ENCODE measurements at places on chromosomes 3 and 15.
A peak's percentile ranks its signal among the peaks of the same experiment; 100 is the strongest.

DNA sequence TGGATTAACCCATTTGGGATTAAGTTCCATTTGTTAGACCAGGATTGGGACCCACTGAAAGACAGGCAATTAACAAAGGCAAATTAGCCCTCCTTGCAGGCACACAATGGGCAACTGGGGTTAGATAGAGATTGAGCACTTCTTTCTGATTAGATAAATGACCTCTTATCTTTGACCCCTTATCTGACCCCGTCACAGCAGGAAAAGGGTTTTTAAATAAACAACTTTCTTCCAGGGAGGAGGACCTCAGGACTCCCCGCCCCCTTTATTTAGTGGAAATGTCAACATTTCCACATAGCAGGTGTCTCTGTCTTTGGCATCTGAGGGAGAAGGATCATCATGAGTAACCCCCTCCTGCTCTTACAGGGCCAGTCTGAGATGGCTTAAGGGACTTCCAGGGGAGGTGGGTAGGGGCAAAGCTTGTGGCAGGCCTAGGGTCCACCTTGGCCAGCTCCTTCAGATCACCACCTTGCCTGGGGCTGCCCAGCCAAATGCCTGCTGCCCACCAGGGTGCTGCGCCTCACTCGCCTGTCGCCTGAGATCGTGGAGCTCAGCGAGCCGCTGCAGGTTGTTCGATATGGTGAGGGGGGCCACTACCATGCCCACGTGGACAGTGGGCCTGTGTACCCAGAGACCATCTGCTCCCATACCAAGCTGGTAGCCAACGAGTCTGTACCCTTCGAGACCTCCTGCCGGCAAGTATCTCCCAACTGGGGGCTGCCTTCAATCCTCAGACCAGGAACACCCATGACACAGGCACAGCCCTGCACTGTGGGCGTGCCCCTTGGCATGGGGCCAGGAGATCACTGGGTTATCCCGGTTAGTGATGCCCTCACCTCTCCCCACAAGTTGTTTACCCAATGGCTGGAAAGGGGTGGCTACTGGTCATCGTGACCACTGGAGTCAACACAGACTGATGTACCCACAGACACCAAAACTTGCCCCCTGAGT is 2.6 kb upstream of the WDR6 start:
- DNase-seq, result no peak

GRCh38 chr15:91881569-91882297 is 28.2 kb downstream of the SLCO3A1 start:
- DNase-seq, result no peak

GRCh38 chr3:180335050-180335449 is 266.9 kb upstream of the TTC14 start:
- DNase-seq, result no peak

DNA sequence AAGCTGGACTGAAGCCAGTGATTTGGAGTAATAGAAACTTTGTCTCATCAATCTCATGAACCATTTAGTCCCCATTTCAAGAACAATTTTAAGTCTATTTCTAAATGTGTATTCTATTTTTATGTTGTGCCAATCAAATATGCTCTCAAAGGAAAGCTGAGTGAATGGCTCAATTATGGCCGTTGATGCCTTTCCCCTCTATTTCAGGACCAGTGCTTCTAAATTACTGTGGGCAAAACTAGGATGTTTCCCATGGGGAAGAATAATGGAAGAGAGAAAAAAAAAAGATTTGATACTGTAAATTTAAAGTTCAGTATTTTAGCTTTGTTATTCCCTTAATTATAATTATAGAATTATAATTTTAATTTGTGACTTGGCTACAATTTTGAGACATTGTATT is 110.1 kb downstream of the CADM2 start:
- no peak for DNase-seq

GRCh38 chr15:68640791-68641331 is 62.1 kb downstream of the CORO2B start:
- no peak for DNase-seq

DNA sequence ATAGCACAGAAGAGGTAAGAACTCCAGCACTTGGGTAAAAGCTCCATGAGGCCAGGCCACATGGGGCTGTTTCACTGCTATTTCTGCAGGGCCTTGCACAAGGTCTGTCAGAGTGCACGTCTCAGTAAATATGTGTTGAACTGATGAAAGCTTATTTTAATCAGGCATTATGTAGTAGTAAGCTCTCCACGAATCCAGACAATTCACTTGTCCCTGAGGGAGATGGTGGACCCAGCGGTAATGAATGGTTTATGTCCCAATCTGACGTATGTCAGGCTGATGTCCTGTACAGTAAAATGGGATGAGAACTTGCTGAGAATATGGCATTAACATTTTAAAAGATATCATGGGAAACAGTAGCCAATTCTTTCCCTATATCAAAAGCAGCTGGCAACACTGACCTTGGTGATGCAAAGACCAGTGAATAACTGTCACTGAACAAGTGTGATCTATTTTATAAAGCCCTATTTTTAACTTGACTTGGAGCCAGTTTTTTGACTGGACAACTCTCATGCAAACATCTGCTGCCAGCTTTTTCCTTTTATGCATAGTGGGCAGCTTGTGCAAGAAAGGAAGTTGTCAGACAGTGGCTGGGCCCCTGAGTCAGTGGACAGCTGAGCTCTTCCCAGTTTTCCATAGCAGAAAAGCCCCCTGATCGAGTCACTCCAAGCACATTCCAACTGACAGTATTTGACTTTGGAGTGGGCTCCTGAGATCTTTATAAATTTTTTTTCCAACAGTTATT is 519.8 kb upstream of the MDFIC2 start:
- DNase-seq, result no peak

DNA sequence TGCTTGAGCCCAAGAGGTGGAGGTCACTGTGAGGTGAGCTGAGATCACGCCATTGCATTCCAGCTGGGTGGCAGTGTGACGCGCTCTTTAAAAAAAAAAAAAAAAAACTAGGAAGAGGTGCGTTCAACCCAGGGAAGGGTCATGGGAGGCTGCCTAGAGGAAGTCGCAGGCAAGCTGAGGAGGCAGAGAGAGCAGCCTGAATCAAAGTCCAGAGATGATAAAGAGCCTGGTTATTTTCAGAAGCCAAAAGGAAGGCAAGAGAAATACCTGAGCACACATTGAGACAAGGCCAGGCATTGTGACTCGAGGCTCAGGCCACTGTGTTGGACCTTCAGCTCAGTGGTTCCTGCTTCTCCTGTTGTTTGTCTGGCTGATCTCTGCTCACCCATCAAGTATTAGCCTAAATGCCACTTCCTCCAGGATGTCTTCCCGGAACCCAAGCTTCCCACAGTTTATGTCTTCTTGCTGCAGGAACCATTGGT is 16.1 kb upstream of the GCNT3 start:
- DNase-seq, result no peak

GRCh38 chr3:16849795-16850194 is 35.0 kb upstream of the PLCL2 start:
- DNase-seq, result peak; percentile 43

- DNase-seq, result no peak
Measured at GRCh38 chr3:188590557-188590956, 436.6 kb downstream of the LPP start.

- peak; percentile 42 for DNase-seq
Measured at GRCh38 chr3:161914703-161915417, 418.3 kb downstream of the OTOL1 start.

GRCh38 chr3:134423153-134423552 is 48.9 kb upstream of the AMOTL2 start:
- peak; percentile 49 for DNase-seq

GRCh38 chr15:71010472-71010871 is 104.8 kb upstream of the THSD4 start:
- no peak for DNase-seq

DNA sequence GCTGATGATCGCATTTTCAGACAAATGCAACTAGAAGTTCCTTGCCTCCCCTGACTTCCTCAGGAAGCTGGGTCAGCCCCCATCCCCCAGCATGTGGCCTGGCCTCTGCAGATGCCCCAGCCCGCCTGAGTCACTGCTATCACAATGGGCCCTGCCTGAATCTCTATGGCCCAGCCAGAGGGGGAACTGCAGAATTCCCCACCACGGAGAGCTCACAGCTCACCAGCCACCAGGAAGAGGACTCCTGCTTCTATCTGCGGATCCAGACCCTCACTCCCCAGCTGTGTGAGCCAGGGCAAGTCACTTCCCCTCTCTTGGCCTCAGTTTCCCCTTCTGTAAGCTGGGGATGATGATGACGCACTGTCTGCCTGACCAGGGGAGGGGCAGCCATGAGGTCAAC is 6.9 kb downstream of the PLXND1 start:
- no peak for DNase-seq

All from HFF-Myc (cell line).